ENCODE measurements at places on chromosomes 6 and 20. TPM values are rescaled to one million over a fixed set of nuclear protein-coding genes. Genes with fewer than 3 reads are reported as not detected.

Gene BHLHE23
- polyA plus RNA-seq, result not detected

Gene PPIL6
- polyA plus RNA-seq, result 3.8 TPM

Gene HLA-F
- 8.2 TPM for polyA plus RNA-seq

Gene IL20RA
- polyA plus RNA-seq, result 2.5 TPM

Gene RBPJL
- not detected for polyA plus RNA-seq

Gene GTSF1L
- not detected for polyA plus RNA-seq

Gene DSTN
- polyA plus RNA-seq, result 304 TPM

Gene MAS1
- polyA plus RNA-seq, result 0.01 TPM

Gene GGT7
- polyA plus RNA-seq, result 7.9 TPM

Gene C6orf120
- polyA plus RNA-seq, result 32.4 TPM

Gene AARS2
- 14.3 TPM for polyA plus RNA-seq

Gene ELOVL2
- 6.7 TPM for polyA plus RNA-seq

Data from large intestine (tissue), 12 donors.